ENCODE measurements at places on chromosomes 1 and 21.

DNA sequence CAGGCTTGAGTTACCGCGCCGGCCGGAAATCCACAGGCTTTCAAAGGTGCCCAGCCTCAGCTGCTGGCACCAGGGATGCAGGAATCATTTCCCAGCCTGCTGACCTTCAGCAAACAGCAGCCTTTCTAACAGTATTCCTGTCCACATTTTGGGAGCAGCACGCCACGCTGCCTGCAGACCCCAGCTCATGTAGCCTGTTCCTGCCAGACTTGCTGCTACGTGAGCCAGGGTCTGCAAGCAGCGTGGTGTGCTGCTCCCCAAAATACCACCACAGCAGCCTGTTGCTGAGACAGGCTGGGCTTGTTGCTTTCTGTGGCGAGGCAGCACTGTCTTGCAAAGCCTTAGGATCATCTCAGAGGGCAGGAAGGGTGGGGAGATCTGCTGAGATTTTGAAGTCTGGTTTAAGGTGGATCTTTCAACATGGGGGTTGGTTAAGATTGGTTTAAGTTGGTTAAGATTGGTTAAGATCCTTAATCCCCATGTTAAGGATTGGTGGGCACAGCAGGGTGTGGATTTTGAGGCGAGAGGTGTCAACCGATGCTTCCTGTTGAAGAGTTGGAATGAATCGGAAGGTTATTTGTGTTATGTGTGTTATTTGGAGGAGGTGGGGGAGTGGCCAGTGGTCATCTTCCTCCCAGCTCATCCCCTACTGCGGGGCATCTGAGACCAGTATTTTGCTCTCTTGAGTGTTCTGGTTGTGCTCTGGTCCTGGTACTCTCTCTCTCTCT is 12.9 kb downstream of the FAAH start:
- DNase-seq = no peak

GRCh38 chr1:232501854-232502253 is 128.1 kb downstream of the SIPA1L2 start:
- no peak for DNase-seq

DNA sequence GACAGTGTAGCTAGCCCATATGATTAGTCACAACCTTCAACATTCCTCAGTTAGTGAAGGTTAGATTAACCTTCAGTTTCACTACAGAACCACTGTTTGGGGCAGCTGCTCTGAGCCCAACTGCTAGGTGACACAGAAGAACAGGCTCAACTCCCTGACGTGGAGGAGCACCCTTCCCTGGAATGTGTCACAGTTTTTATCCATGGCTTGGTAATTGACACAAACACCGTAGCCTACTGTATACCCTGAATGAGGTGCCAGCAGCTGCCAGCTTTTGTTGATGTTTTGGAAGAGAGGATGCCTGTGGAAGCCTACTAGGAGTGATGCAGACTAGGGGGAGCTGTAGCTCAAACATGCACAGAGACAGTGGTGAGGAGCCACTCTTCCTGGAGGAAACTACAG is 56.6 kb upstream of the CR2 start:
- DNase-seq = no peak

- DNase-seq = no peak
Observed at GRCh38 chr1:168180148-168180524, 1.4 kb downstream of the TIPRL start.

DNA sequence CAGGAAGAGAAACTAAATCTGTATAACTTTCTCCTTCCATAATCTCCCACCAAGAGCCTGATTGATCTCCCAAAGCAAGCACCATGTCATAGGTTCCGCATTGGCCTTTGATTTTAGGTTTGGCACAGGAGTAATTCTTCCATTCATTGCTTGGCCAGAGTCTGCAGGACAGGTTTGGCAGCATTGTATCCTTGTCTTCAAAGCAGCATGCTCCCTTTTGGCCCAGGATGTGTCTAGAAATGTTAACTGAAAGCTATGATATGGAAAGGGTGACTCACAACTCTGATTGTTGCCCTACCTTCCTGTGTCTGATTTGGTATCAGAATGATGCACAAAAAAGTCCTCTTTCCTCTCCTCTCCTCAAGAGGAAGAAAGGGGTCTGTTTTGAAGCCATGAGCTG is 824.3 kb upstream of the PRMT6 start:
- no peak for DNase-seq
